ENCODE measurements at places on chromosomes 7 and 10.

- no peak for DNase-seq
These were observed 354.7 kb upstream of the GALNT17 start for GRCh38 chr7:70777251-70777650.

DNA sequence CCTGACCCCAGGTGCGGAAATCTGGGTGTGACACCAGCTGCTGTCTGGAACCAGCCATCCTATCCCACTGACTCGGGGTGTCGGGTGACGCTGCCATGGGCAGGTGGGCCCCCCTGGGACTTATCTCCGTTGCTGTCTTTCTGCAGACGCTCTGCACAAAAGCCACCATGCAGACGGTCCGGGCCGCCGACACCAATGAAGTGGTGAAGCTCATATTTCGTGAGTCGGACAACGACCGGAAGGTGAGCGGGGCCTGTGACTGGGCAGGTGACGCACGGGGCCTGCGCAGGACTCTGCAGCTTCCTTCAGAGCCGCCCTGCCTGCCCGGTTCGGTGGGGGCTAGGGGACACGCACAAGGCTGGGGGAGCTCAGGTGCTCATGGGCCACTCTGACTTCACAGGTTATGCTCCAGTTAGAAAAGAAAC, 36.6 kb downstream of the NKX6-2 start:
- no peak for DNase-seq

DNA sequence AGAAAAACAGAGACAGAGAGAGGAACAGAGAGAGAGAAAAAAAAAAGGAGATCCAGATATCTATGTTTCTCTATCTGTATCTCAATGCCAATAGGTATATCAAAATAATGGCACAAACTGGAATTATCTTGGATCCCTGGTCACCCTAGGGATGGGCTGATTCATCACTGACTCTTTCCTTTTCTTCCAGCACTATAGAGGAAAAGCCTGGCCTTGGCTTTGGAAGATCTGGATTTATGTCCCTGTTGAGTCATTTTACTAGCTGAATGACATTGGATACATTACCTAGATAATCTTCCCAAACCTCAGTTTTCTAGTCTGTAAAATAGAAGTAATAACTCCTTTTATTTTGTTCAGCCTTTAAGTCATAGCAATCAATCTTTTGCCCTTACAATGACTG, 152.8 kb upstream of the GDF10 start:
- no peak for DNase-seq

- DNase-seq, result no peak
These were observed 68.4 kb upstream of the DUSP5 start for GRCh38 chr10:110429301-110429700.

- DNase-seq, result no peak
These were observed 103.9 kb downstream of the TNS3 start for GRCh38 chr7:47478017-47478344.

- DNase-seq, result no peak
These were observed 11.6 kb downstream of the GRID1 start for GRCh38 chr10:86354761-86355540.

- DNase-seq, result no peak
These were observed 475.4 kb upstream of the GHITM start for GRCh38 chr10:83663918-83664317.

DNA sequence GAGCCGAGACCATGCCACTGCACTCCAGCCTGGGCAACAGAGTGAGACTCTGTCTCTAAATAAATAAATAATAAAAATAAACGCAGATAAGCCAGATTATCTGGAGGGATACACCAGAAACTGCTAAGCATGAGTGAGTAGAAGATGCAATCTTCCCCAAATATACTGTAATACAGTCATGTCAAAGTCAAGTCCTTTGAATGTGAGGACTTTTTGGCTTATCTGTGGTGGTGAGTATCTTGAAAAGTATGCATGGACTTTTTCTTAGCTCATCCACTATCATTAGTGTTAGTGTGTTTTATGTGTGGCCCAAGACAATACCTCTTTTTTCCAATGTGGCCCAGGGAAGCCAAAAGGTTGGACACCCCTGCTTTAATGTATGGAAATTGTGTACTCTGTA, 44.7 kb upstream of the PITRM1 start:
- no peak for DNase-seq

GRCh38 chr10:97013983-97014382, 171.8 kb downstream of the SLIT1 start:
- no peak for DNase-seq

DNA sequence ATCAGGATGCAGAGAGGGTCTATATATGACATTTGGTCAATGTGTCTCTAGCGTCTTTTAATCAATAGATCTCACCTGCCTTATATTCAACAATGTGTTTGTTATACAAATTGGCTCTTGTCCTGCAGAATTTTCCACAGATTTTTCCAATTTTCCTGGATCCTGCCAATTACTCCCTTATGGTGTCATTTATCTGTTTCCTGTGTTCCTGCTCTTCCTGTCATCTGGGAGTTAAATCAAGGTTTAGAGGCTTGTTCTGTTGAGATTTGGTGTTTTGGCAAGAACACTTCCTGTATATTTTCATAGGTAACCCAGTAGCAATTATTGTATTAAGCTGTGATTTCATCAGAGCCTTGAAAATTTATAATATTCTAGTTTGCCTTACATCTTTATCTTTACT, 8.8 kb upstream of the C10orf71 start:
- DNase-seq, result no peak

DNA sequence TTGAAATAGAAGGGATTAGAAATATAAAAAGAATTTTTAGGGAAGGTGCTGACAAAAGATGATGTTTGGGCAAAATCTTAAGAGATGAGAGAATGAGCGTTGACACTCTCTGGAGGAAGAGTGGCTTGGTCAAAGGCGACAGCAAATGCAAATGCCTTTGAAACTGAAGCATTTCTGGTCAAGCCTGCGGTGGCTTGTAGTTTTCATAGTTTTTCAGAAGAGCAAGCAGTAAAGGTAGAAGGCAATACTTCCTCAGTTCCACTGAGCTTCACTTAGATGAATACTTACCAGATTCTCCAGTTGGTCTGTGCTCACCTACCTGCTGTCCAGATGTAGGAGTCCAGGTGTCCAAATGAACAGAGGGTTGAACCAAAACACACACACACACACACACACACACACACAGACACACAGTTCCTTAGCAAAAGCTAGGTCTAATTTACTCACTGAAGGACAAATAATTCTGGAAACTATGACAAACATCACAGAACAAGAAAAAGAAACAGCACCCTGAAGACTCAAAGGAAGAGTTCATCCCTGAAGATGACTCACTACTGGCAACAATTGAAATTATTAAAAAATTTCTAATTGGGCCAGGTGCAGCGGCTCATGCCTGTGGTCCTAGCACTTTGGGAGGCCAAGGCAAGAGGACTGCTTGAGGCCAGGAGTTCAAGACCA, 12.1 kb upstream of the STK17A start:
- no peak for DNase-seq

DNA sequence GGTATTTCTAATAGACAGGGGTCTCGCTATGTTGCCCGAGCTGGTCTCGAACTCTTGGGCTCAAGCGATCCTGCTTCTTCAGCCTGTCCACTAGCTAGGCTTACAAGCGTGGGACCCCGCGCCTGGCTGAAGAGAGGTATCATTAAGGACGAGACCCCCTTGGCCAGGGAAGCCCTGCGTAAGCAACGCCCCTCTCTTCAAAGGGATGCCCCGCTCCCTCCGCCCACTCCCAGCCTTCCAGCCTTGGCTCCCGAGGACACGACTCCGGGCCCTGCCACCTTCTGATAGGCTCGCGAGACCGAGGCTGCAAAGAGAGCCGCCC, 220 bp upstream of the ZKSCAN5 start:
- DNase-seq, result no peak

GRCh38 chr7:40996233-40996677, 706.6 kb downstream of the INHBA start:
- no peak for DNase-seq

GRCh38 chr7:45573661-45574415, at the start of gene ADCY1:
TSS of gene ADCY1 (plus strand) at chr7:45574368. CDS start at chr7:45574544, 176 bp downstream.
- no peak for DNase-seq

- no peak for DNase-seq
These were observed 28.4 kb downstream of the MKI67 start for GRCh38 chr10:128097783-128098182.

DNA sequence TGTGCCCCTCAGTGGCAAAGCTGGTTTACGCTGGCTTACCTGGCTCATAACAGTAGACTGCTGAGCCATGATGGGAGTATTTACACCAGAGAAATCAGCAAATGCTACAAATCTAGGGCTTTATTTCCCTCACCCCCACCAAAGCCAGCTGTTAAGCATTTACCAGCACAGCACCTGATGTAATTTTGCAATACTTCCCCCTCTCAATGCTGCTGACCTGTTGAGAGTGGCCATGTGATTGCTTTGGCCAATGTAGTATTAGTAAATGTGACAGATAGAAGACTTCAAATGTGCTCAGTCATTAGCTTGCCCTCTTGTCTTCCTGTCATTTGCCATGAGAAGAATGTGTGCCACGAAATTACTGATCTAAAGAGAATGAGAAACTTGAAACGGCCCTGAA, 46.6 kb downstream of the HERPUD2 start:
- DNase-seq, result no peak

GRCh38 chr10:121708728-121709674, 110.8 kb upstream of the FGFR2 start:
- no peak for DNase-seq

- DNase-seq, result no peak
These were observed 2.5 kb upstream of the MLXIPL start for GRCh38 chr7:73626814-73627213.

DNA sequence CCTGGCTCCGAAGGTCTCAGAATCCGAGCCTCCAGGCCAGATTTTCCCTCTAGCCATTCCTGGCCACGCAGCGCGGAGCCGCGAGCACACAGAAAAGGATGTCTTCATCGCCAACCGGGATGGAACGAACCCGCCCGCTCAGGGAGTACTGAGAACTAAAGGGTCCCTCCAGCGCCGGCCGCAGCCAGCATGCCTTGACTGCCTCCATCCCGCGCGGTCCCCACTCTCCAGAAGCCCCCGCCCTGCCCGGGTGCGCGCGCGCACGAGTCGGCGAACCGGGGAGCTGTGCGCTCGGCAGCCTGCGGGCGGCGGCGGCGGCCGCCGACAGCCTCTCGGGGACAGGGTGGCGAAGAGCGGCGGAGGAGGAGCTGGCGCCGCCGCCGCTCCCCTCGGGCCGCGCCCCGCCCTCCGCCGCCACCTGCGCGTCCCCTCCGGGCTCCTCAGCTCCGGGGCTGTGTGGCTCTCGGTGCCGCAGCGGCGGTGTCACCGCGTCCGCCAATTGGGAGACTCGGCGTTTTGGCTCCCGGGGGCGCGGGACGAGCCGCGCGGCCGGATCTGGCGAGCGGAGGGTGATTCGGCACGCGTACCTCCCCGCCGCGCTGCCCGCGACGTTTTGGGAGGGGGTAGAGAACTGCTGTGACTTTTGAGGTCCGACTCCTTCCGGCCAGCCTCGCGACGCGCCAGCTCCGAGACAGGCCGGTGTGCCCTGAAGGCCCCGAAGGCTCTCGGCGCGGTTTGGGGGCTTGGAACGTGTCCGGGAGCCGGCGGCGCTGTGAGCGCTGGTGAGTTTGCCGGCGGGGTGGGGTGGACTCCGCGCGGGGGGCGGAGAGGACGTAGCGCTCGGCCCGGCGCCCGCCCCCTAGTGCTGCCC, 453 bp upstream of the GALNT17 start:
- no peak for DNase-seq

- no peak for DNase-seq
These were observed 18.4 kb downstream of the IFT22 start for GRCh38 chr7:101303102-101303701.

- DNase-seq, result no peak
These were observed 358.4 kb downstream of the KCNMA1 start for GRCh38 chr10:77279207-77279606.

DNA sequence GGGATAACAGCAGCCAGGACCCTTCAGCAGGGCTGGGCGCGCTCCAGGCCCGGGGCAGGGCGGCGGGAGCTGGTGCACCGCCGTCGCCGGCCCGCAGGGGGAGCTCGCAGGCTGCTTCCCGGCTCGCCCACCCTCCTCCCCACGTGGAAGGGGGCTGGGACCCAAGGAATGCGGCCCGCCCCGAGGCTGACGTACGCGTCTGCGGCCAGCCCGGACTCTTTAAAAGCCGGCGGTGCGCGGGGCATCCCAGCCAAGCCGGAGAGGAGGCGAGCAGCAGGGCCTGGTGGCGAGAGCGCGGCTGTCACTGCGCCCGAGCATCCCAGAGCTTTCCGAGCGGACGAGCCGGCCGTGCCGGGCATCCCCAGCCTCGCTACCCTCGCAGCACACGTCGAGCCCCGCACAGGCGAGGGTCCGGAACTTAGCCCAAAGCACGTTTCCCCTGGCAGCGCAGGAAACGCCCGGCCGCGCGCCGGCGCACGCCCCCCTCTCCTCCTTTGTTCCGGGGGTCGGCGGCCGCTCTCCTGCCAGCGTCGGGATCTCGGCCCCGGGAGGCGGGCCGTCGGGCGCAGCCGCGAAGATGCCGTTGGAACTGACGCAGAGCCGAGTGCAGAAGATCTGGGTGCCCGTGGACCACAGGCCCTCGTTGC, at the start of gene PFKFB3:
Gene PFKFB3 (plus strand): TSS at position 249 of the 647 bp plus-strand sequence. CDS start 329 bp downstream, at position 578.
- DNase-seq, result peak; percentile 88

DNA sequence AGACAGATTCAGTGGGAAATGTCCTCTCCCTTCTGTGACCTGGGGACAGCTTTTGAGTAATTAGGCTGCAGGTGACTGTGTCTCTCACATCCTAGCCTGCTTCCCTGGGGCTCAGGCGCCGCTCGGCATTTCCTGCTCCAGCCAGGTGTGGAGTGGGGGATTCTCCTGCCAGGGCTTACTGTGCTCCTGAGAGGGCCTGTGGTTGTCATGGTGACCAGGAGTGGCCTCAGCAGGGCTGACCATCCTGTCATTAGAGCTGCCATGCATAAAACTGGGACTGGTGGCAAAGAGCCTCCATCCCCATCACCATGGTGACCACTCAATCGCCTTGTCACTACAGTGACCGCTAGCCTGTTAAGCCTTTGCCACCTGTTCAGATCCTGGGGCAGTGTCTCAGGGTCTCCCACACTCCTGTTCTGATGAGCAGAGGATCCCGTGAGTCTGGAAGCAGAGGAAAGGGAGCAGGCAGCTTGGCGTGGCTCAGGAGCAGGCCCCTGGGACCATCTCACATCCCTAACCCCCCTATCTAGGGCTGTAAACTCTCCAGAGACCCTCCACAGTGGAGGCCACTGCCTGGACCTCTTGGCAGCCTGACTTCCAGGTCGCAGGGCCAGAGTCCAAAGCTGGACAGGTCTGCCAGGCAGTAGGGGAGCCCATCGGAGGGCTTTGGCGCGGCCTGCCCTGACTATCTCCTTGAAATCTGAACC, at the start of gene GCK:
Gene GCK (minus strand): TSS at position 154 of the 707 bp plus-strand sequence. CDS start 486 bp downstream, outside the sequence.
- no peak for DNase-seq

DNA sequence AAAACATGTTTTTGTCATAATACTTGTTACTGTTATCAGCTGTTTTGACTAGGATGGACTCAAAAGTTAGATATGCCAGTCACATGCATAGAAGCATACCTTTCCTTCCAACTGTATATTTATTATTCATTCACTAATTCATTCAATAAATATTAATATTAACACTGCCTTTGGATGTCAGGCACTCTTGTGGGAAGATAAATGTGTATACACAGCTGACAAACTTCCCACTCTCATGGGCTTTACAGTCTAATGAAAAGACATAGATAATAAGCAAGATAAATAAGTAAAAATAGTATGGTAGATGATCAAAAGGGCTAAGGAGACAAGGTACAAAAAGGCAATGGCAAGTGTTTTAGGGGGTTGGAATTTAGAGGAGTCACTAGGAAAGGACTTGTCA, 180.1 kb upstream of the SMIM30 start:
- DNase-seq, result no peak
